ENCODE measurements at places on chromosomes 1 and 21. TPM values are rescaled to one million over a fixed set of nuclear protein-coding genes. Genes with fewer than 3 reads are reported as not detected.

- DNase-seq: no peak
Observed at GRCh38 chr1:114075546-114076242, 78.0 kb downstream of the SYT6 start.

- no peak for DNase-seq
Observed at GRCh38 chr1:13694886-13695684, 4.9 kb upstream of the PRDM2 start.

- DNase-seq: no peak
Observed at GRCh38 chr21:39924577-39925308, 57.5 kb downstream of the PCP4 start.

GRCh38 chr21:35632711-35633110 lies 427.6 kb downstream of the SETD4 start:
- DNase-seq: no peak

GRCh38 chr1:162062542-162063015 lies 6.9 kb upstream of the NOS1AP start:
- DNase-seq: no peak

DNA sequence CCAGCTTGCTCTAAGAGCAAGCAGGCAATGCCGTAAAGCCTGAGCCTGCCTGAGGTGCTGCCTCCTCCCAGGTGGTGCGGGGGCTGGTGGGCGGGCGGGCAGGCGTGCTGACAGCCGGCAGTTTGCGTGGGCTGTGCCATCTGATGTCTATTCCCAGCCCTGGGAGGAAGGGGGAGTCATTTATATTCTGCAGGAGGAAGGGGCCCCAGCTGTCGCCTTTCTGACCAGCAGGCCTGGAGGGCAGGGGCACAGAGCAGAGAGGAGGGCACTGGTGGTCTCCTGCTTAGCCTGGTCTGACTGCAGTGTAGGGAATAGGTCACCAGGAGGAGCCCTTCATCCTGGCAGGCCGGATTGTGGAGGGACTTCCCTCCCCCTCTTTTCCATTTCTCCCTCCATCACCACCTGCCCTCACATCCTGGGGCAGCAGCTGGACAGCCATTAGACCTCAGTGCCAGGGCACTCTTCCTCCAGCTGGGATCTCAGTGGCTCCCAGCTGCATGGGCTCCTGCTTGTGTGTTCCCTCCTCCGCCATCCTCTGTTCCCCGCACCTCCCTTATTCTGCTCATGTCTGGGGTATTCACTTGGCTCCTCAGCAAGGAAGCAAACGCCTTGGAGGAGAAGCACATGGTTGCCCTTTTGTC lies 4.4 kb downstream of the CYB561D1 start:
- peak; percentile 51 for DNase-seq

- no peak for DNase-seq
Observed at GRCh38 chr1:84957966-84958365, 38.9 kb downstream of the MCOLN2 start.

REN gene
- total RNA-seq: 3.7 TPM

GPA33 gene
- not detected for total RNA-seq

PODN gene
- total RNA-seq: 143 TPM
